ENCODE measurements at places on chromosomes 4 and X.

DNA sequence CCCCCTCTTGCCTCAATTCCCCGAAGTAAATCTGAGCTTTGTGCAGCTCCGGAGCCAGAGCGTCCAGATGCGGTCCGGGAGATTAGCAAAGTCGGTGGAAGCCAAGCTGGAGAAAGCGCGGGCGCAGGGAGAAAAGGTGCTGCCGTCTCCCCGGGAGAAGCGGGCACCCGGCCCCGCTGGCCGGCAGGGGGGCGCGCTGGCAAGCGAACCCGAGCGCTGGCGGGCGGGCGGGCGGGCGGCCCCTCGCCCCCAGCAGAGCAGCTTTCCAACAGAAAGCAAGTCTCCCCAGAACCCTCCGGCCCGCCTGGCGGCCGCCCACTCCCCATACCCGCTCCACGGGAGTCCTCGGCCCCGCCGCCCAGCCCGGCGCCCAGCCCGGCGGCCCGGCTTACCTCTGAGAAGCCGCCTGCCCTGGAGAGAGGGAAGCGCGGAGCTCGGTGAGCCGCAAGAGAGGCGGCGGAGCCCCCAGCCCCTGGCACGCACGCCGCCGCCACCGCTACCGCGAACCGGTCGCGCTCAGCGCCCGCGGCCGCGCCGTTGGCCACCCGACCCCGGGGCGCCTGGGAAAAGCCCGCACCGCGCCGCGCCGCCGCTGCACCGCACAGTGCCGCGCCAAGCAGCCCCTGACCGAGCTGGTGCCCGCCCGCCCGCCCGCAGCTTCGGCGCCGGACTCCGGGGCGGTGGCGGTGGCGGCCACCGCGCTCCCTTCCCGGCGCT lies 529 bp upstream of the CITED1 start:
- no peak for DNase-seq

DNA sequence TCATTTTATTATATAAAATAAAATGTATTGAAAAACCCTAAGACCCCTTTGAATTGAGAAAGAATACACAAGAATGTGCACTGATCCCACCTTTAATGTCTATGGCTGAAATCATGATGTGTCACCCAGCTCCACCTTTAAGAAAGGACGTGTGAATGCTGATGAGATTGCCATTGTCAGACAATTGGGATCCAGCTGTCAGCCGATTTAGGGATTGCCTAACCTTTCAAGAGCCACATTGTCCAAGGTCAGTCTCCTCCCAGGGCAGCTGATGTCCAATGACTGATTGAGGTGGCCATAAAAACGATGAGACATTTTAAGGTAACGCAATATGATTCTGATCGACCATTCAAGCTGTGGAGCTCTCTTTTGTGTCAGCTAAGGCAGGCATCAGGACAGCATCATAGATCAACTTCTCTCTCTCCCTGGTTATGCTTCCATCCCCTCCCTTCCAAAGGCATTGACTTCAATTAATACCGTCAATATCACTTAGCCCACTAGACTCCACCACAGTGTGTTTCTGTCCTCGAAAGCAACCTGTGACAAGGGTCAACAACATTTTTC lies 1676.4 kb downstream of the PCDH7 start:
- DNase-seq = no peak

- DNase-seq = peak; percentile 99
Observed at GRCh38 chr4:28287831-28288233, 1427.2 kb downstream of the STIM2 start.

DNA sequence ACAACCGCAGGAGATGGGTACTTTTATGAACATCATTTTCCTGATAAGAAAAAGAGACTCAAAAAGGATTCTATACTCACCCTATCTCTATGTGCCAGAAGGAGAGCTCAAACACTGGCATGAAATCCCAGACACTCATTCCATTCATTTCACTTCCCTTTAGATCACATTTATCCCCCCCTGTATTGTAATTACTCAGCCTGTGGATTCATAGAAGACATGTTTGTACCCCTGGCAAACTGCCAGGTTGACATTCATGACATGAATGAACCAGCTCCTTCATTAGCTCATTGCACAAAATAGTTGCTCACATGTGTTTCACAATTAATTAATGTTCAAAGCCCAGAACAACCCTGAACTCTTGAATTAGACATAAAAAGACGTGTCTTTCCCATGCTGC lies 4.9 kb downstream of the SMR3A start:
- no peak for DNase-seq

DNA sequence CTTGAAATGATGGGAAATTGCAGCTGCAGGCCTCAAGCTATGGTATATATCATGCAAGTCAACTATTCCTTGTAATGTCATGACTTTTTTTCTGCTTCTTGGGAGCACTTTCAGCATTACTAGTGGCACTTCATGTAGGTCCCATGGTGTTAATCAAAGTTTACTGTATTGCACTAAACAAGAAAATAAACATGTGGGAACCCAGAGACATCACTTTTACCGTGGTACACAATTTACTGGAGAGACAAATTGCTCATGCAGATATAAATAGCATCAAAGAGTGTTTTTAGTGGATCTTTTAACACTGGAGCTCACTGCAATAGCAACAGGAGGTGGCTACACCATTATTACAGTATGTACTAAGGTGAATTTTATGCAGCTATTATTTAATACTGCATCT lies 79.2 kb downstream of the UNC5C start:
- DNase-seq = no peak

GRCh38 chrX:18733287-18733686 lies 25.8 kb downstream of the PPEF1 start:
- DNase-seq = no peak

- DNase-seq = no peak
Observed at GRCh38 chr4:9825049-9825448, 43.6 kb downstream of the DRD5 start.

DNA sequence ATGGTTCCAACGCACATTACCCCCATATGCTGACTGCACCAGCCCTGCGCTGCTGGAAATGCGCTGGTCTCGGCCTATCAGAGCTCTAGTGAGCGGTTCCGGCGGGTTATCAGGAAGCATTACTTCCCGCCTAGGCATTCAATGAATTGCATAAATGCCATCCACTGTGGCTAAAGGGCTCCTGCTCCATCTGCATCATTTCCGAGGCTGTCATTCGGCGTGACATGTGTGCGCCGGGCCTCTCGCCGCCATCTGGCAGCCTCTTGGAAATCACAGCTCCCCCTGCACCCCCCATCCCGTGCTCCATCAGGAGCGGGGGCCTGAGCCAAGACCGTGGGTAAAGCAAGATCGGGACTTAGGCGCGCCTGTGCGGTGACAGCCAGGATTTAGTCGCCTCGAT lies 64.4 kb downstream of the SEPSECS start:
- no peak for DNase-seq

- no peak for DNase-seq
Observed at GRCh38 chr4:184817494-184818215, 8.1 kb downstream of the ACSL1 start.

GRCh38 chrX:134761788-134762187 lies 103.5 kb upstream of the PLAC1 start:
- DNase-seq = no peak

GRCh38 chr4:162461952-162462351 lies 298.2 kb upstream of the FSTL5 start:
- no peak for DNase-seq

DNA sequence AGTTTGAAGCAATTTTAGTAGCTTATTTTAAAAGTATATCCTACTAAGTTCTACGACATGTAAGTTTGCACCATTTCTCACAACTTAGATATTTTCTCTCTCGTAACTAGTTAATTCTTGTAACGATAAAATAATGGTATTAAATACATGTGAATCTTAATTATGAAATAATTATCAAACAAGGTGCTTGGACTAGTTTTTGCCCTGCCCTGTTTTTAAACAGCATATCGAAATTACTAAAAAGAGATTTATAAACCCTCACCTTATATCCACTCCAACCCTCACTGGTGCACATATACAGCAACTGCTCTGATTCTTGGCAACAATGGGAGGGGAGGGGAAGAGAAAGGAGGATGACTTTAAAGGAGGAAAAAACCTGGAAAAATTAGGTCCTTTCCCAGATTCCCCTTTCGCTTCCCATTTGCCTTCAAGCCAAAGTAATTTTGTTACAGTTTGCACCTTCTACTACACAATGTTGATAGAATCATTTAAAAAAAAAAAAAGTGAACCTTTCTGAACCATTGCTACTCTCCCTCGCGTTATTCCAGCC lies 820 bp upstream of the MAB21L2 start:
- DNase-seq = no peak

GRCh38 chr4:136763919-136764318 lies 768.4 kb downstream of the PCDH18 start:
- DNase-seq = no peak

DNA sequence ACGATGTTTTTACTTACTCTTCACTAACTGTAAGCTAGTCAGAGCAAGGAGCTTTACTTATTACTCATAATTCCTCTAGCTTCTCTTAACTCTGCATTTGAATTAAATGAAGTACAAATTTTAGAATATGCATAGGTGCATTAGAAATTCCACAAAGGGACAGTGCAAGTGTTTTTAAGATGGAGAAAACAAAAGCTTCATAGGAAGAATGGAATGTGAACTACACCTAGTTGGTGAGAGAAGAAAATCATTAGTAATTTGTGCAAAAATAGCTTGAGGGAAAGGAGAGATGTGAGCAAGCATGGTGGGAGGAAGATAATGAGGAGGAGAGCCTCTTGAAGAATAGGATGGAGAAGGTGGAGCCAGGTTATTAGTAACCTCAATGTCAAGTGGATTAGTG lies 77.5 kb upstream of the SMARCA5 start:
- DNase-seq = no peak

DNA sequence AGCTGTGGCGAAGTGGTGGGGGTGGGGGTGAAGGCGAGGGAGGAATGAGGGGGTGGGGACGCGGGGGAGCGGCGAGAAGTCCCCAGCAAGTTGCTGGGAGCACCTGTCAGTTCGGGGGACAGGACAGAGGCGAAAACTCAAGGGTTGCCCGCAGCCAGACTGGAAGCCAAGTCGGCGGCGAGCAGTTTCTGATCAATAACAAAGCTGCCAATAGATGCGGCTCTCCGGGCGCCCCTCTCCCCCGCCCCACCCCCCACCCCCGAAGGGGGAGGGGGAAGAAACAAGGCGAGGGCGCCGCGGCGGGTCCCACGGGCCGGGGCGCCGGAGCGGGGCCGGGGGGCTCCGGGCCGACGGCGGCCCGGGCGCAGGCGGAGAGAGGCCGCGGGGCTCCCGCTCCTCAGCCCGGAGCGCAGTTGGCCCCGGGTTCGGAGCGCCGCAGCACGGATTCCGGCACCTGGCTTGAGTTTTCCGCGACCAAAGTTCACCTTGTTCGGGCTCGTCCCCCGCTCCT lies 379 bp downstream of the PDGFC start:
- DNase-seq = no peak

DNA sequence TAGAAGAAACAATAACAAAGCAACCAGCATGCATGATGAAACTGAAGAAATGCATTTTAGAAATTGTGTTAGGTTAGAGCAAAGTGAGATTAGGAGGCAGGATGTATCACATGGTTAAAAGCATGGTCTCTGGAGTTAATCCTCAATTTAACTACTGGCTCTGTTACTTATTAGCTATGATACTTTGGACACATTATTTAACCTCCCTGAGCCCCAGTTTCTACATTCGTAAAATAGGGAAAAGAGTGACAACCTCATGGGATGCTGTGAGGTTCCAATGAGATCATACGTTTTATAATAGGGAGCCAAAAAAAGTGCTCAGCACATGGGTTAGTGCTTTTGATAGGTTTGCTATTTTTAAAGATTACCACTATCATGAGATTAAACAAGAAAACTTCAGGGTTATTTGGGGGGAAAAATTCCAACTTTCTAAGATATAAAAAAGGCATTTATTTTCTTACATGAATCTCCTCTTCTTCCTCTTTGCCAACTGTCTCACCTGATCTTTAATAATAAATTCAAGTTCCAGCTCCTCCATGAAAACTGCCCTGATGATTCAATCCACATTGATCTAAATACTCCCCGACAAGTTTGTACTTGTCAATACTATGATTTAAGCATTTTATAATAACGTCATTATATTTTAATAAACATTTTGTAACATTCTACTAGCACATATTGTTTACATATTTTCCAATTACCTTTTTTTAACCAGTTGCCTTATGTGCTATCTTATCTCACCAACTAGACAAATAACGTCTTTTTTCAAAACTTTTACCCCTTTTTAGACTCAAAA lies 4.6 kb downstream of the SEC31A start:
- DNase-seq = no peak

- peak; percentile 27 for DNase-seq
Observed at GRCh38 chrX:56726605-56727004, 2.4 kb upstream of the NBDY start.

DNA sequence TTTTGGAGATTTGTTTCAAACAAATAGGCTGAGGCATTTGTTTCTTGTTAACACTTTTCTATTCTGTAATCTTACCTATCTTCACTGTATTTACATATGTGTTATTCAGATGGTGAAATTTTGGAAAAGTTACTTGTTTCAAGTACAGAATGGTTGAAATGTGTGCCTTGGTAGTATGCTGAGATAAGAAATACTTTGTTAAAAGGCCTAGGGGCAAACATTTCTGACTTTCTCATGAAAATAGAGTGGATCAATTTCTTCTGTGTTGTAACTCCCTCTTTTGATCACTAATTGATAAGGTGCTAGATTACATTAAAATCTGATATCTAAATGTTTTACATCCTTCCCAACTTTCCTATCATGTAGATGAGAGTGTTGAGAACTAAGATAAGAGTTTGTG lies 18.1 kb downstream of the USO1 start:
- no peak for DNase-seq

- DNase-seq = no peak
Observed at GRCh38 chr4:40856840-40857362, 107.1 kb downstream of the NSUN7 start.

DNA sequence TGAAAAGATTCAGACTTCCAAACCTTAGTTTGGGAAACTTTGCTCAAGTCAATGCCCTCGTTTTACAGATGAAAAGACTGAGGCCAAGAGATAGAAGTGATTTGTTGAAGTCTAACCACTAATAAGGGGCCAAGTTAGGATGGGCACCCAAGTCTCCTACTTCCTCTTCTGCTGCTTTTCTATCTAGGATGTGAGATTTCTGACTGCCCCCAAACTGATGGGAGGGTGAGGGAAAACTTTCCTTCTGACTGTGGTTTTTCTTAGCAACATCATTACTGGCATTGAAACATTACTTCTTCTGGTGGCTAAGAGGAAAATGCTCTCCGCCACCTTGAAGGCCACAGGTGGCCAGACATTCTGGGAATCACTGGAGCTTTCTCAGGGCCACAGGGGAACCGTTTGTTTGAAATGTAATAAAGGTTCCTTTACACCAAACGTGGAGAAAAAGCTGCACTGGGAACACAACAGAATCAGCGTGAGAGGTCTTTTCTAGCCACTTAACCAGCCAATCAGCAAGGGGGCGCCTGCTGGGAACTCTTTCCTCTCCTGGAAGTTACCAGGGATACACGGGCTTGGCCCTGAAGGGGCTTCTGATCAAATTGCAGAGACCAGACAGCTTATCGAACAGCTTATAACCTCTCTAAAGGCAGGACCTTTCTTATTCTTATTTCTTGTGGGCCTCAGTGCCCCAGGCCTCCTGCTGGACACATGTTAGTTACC lies 115.9 kb upstream of the TEX13D start:
- DNase-seq = no peak
